ENCODE measurements at places on chromosomes 4 and X. TPM values are rescaled to one million over a fixed set of nuclear protein-coding genes. Genes with fewer than 3 reads are reported as not detected.

- H3K4me1 ChIP-seq = peaks cover 11% of the 10 kb centered on the region
- DNase-seq = no peak
- H3K27me3 ChIP-seq = no peaks in the 10 kb centered on the region
Measured at GRCh38 chrX:78922754-78923153, 22.4 kb upstream of the P2RY10 start.

GRCh38 chrX:68146054-68146453 lies 287.2 kb downstream of the OPHN1 start:
- no peaks in the 10 kb centered on the region for H3K27me3 ChIP-seq
- peaks cover 3% of the 10 kb centered on the region for H3K4me1 ChIP-seq
- no peaks in the 10 kb centered on the region for H3K36me3 ChIP-seq
- H3K4me3 ChIP-seq = no peak overlapping the region
- no peak overlapping the region for H3K27ac ChIP-seq

GRCh38 chr4:61373901-61374440 lies 173.8 kb downstream of the ADGRL3 start:
- H3K4me3 ChIP-seq = no peak overlapping the region
- H3K36me3 ChIP-seq = no peaks in the 10 kb centered on the region
- H3K27ac ChIP-seq = no peak overlapping the region
- DNase-seq = no peak
- no peaks in the 10 kb centered on the region for H3K27me3 ChIP-seq
- H3K4me1 ChIP-seq = no peaks in the 10 kb centered on the region

DNA sequence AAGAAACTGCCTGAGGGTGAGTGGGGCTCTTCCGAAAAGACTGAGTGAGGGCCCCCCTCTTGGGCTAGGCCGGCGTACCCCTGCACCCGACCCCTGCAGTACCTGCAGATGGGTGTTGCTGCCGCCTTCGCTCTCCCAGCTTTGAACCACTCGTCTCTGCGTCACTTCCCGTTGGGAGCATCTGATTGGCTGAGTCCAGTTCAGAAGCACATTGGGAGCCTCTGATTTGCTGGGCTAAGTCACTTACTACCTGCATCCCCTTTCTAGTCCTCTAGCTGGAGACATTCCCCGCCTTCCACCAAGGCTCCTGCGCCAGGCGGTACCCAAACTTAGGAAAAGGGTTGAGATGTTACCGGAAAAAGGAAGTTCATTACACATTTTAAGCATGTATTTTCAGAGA lies 20.4 kb upstream of the WWC2 start:
- H3K4me3 ChIP-seq = no peak overlapping the region
- DNase-seq = no peak
- H3K4me1 ChIP-seq = no peaks in the 10 kb centered on the region
- peaks cover 3% of the 10 kb centered on the region for H3K27me3 ChIP-seq

GRCh38 chr4:84901740-84902281 lies 64.7 kb downstream of the WDFY3 start:
- no peak overlapping the region for H3K27ac ChIP-seq
- no peaks in the 10 kb centered on the region for H3K4me1 ChIP-seq
- H3K27me3 ChIP-seq = no peaks in the 10 kb centered on the region
- no peak for DNase-seq
- no peak overlapping the region for H3K4me3 ChIP-seq

The FRMPD4 gene
- total RNA-seq = not detected

The SPATA4 gene
- not detected for total RNA-seq
